Heart left ventricle (tissue), 16 donors: ENCODE measurements at places on chromosomes 3 and 15.

DNA sequence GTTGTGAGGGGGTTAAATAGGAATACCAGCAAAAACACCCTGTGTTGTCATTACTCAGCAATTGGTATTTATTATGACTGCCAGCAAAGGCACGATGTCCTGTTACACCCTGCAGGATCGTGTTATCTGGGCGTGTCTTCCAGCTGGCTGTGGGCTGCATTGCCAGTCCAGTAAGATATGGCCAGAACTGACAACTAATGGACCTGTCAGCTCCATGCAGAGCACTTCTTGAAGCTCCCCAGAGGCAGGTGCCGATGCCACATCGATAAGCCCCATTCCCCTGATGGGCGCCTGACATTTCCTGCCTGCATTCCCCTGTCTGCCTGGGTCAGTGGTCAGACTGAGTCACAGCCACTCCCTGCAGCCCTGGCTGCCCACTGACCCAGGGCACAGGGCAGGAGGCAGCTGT is 79.7 kb upstream of the RASGRF1 start:
- DNase-seq: peak; percentile 64
- peaks cover 11% of the 10 kb centered on the region for H3K27me3 ChIP-seq
- H3K4me3 ChIP-seq: no peak overlapping the region

DNA sequence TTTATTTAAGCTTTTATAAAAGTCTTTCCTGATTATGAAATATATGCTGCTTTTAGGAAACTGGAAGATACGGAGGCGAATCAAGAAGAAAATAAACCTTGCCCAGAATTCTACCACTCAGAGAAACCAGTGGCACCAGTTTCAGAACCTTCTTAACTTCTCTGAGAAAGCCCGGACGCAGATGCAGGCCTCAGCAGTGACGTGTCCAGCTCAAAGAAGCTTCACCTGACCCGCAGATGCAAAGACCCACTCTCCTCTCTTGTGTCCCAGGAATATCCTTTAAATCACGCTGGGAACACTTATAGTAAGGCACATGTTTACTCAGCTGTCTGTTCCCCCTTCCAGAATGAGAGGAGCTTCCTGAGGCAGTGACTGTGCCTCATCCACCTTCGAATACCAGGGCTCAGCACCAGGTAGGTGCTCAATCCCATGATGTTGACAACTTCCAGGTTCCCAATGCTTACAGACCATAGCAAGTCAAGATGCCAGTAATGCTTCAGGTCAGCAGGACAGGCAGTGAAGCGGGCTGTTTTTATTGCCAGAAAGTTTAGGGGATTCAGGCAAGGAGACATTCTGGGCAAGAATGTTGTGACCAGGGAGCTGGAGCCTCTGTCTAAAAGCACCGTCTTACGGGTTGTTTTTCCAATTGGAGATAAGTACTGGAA is 39.9 kb upstream of the LDHAL6B start:
- no peaks in the 10 kb centered on the region for H3K4me1 ChIP-seq
- H3K4me3 ChIP-seq: no peak overlapping the region
- H3K36me3 ChIP-seq: peaks cover 3% of the 10 kb centered on the region
- no peaks in the 10 kb centered on the region for H3K27me3 ChIP-seq
- no peak overlapping the region for H3K27ac ChIP-seq

- H3K36me3 ChIP-seq: no peaks in the 10 kb centered on the region
- DNase-seq: no peak
Measured at GRCh38 chr3:49001155-49001554, 6.0 kb upstream of the WDR6 start.

GRCh38 chr3:123158330-123158729 is 43.4 kb upstream of the SEC22A start:
- no peak overlapping the region for H3K27ac ChIP-seq
- H3K27me3 ChIP-seq: no peaks in the 10 kb centered on the region
- peaks cover 45% of the 10 kb centered on the region for H3K36me3 ChIP-seq
- no peak overlapping the region for H3K4me3 ChIP-seq
- no peak for DNase-seq

DNA sequence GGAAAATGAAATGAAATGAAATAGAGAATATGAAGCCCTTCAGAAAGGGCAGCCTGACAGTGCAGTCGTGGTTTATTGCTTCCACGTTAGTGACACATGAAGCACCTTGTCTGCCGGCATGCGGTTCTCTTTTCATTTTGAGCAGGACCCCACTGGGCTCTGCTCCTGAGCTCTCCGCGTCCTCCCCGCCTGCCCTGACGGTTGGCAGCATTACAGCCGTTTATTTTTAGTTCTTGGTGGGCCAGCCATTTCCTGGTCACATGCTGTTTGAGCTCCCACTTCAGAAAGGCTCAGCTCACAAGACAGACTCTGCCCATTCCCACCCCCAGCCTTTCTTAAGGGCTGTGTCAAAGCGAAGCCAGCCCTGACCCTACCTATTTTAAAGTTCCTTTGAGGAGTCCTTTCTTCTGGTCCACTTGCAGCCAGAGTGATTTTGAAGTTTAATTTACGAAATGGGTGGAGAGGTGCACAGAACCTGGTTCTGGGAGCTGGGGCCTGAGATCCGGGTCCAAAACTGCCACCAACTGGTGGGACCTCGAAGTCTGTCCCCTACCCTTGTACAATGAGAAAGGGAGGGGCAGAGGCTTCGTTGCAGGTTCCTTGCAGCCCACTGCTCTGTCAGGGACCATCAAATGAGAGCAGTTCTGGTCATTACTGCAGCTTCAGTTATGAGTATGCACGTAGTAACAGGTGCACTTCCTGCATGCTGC is 60.1 kb downstream of the MGLL start:
- H3K4me3 ChIP-seq: no peak overlapping the region
- peaks cover 40% of the 10 kb centered on the region for H3K4me1 ChIP-seq
- peaks cover 11% of the 10 kb centered on the region for H3K36me3 ChIP-seq
- no peak for DNase-seq
- no peaks in the 10 kb centered on the region for H3K27me3 ChIP-seq
- H3K27ac ChIP-seq: peak overlapping the region; percentile 51

GRCh38 chr3:151863611-151864010 is 9.8 kb upstream of the SUCNR1 start:
- no peaks in the 10 kb centered on the region for H3K36me3 ChIP-seq
- H3K27me3 ChIP-seq: no peaks in the 10 kb centered on the region
- no peak overlapping the region for H3K4me3 ChIP-seq
- H3K4me1 ChIP-seq: no peaks in the 10 kb centered on the region

DNA sequence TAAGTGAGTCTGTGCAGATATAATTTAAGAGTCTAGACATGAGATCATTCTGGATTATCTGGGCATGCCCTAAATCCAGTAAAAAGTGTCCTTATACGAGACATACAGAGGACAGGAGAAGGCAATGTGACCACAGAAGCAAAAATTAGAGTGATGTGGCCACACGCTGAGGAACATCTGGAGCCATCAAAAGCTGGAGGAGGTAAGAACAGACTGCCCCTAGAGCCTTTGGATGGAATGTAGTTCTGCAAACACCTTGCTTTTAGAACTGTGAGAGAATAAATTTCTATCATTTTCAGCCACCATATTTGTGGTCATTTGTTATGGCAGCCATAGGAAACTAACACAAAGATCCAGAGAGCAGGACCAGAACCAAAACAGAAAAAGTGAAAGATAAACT is 41.0 kb downstream of the CD200 start:
- no peak for DNase-seq
- peak overlapping the region; percentile 83 for H3K27ac ChIP-seq
- H3K27me3 ChIP-seq: no peaks in the 10 kb centered on the region
- H3K4me3 ChIP-seq: no peak overlapping the region
- H3K36me3 ChIP-seq: no peaks in the 10 kb centered on the region

- no peak for DNase-seq
- no peak overlapping the region for H3K27ac ChIP-seq
- no peaks in the 10 kb centered on the region for H3K27me3 ChIP-seq
- H3K4me1 ChIP-seq: peaks cover 3% of the 10 kb centered on the region
- H3K36me3 ChIP-seq: no peaks in the 10 kb centered on the region
- no peak overlapping the region for H3K4me3 ChIP-seq
Measured at GRCh38 chr3:21542656-21543379, 208.2 kb downstream of the ZNF385D start.

- no peak overlapping the region for H3K4me3 ChIP-seq
- H3K27ac ChIP-seq: no peak overlapping the region
- H3K36me3 ChIP-seq: no peaks in the 10 kb centered on the region
Measured at GRCh38 chr15:82662641-82663040, 15.5 kb upstream of the CPEB1 start.

- H3K27ac ChIP-seq: no peak overlapping the region
- H3K4me3 ChIP-seq: no peak overlapping the region
- H3K36me3 ChIP-seq: no peaks in the 10 kb centered on the region
Measured at GRCh38 chr3:126116526-126116925, 32.6 kb upstream of the SLC41A3 start.
